H9 (cell line): ENCODE measurements at places on chromosomes 13 and 19. TPM values are rescaled to one million over a fixed set of nuclear protein-coding genes. Genes with fewer than 3 reads are reported as not detected.

DNA sequence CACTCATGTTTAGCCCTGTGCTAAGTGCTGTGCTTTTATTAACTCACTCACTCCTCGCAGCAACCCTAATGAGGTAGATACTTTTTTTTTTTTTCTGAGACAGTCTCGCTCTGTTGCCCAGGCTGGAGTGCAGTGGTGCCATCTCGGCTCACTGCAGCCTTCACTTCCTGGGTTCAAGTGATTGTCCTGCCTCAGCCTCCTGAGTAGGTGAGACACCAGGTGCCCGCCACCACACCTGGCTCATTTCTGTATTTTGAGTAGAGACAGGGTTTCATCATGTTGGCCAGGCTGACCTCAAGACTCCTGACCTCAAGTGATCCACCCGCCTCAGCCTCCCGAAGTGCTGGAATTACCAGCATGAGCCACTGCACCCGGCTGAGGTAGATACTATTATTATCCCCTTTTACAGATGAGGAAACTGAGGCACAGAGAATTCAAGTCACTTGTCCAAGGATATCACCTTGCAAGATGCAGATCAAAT, 2.5 kb downstream of the ITPKC start:
- no peak overlapping the region for H3K27ac ChIP-seq
- no peak for DNase-seq
- no peaks in the 10 kb centered on the region; the same call in 1 of the 2 replicates for H3K4me1 ChIP-seq
- peak overlapping the region; percentile 93 for H3K4me3 ChIP-seq

The ALOX5AP gene
- total RNA-seq, result not detected in 2 replicates

DNA sequence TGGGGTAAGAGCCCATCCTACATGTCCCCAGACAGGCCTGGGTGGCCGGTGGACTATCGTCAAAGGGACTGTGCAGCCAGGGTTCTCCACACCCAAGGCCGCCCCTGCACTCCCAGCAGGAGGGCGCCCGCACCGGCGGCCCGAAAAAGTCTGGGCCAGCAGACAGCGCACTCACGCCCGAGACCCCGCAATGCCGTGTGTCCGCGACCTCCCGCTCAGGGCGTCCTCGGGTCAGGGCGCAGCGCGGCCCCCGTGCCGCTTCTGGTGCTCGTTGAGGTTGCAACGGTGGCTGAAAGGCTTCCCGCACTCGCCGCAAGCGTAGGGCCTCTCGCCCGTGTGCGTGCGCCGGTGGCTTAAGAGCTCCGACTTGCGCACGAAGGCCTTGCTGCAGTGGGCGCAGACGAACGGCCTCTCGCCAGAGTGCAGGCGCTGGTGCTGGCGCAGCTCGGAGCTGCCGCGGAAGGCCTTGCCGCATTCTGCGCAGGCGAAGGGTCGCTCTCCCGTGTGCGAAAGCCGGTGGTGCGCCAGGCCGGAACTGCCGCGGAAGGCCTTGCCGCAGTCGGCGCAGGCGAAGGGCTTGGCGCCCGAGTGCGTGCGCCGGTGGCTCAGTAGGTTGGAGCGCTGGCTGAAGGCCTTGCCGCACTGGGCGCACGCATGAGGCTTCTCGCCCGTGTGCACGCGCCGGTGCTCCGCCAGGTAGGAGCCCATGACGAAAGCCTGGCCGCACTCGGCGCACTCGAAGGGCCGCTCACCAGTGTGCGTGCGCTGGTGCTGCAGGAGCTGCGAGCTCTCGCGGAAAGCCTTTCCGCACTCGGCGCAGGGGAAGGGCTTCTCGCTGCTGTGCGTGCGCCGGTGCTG, 2.8 kb upstream of the A1BG start:
- H3K4me1 ChIP-seq, result no peaks in the 10 kb centered on the region
- no peak for DNase-seq
- H3K27me3 ChIP-seq, result no peaks in the 10 kb centered on the region
- H3K36me3 ChIP-seq, result peaks cover 2% of the 10 kb centered on the region; the same call in 1 of the 3 replicates
- no peak overlapping the region for H3K27ac ChIP-seq
- H3K4me3 ChIP-seq, result no peak overlapping the region

The MADCAM1 gene
- 0.72 and 1.2 TPM in 2 replicates for total RNA-seq

The NDUFS7 gene
- total RNA-seq, result 83.7 and 83.9 TPM in 2 replicates

The UNC13A gene
- total RNA-seq, result 21.6 and 22.2 TPM in 2 replicates

The WDR87 gene
- total RNA-seq, result not detected in 2 replicates

The PCDH8 gene
- total RNA-seq, result 2.1 and 3.2 TPM in 2 replicates

- no peaks in the 10 kb centered on the region for H3K27me3 ChIP-seq
- peaks cover 2% of the 10 kb centered on the region; the same call in 1 of the 2 replicates for H3K4me1 ChIP-seq
- H3K4me3 ChIP-seq, result peak overlapping the region; percentile 35; the same call in 1 of the 3 replicates
- DNase-seq, result no peak
- H3K27ac ChIP-seq, result no peak overlapping the region
- peaks cover 52% of the 10 kb centered on the region for H3K36me3 ChIP-seq
Measured at GRCh38 chr19:45785781-45786532, 3.7 kb upstream of the DMPK start.

The ZNF490 gene
- total RNA-seq, result 9.7 and 10.1 TPM in 2 replicates

GRCh38 chr19:14412324-14412995, 6.7 kb downstream of the DDX39A start:
- H3K4me3 ChIP-seq, result no peak overlapping the region
- H3K4me1 ChIP-seq, result no peaks in the 10 kb centered on the region
- H3K36me3 ChIP-seq, result peaks cover 83% of the 10 kb centered on the region
- H3K27me3 ChIP-seq, result no peaks in the 10 kb centered on the region

GRCh38 chr19:51572908-51573307, 1.8 kb downstream of the ZNF175 start:
- DNase-seq, result no peak
- H3K36me3 ChIP-seq, result peaks cover 6% of the 10 kb centered on the region; the same call in 1 of the 3 replicates
- no peak overlapping the region for H3K27ac ChIP-seq
- no peaks in the 10 kb centered on the region for H3K27me3 ChIP-seq

GRCh38 chr19:45492627-45493470, 4.0 kb downstream of the RTN2 start:
- H3K27ac ChIP-seq, result no peak overlapping the region
- no peaks in the 10 kb centered on the region; the same call in 1 of the 2 replicates for H3K27me3 ChIP-seq
- H3K36me3 ChIP-seq, result peaks cover 14% of the 10 kb centered on the region

The ZNF497 gene
- 2.4 TPM in 2 replicates for total RNA-seq

The OVOL3 gene
- not detected in 2 replicates for total RNA-seq

DNA sequence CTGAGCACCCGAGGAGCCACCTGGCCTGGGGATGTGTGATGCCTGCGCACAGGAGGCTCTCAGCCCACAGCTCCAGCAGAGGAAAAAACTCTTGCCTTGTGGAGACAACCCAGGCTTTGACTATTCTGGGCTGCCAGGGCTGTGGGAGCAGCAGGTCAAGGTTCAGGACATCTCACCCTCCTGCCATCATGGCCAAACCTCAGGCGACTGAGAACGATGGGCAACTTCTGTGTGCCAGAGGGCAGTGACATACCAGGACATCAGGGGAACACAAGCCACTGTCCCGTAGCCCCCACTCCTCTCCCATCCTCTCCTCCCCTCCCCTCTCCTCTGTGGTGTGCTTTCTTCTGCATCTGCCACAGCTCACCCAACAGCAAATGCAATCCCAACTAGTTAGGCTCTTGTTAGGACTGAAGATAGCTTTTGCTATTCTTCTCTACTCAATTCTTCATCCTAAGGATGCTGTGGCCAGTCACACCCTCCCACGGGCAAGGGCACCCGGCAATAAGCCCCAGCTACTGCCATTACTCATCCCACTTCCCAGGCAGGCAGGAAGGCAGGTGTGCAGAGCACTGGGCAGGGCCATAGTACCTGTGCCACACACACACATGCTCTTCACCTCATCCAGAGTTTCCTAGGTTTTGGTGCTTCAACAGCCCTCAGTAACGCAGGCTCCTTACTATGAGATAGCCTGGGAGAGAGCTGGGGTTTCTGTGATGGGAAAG, 16.8 kb downstream of the ELL start:
- no peaks in the 10 kb centered on the region; the same call in 1 of the 2 replicates for H3K36me3 ChIP-seq
- DNase-seq, result no peak
- no peak overlapping the region for H3K27ac ChIP-seq
- no peaks in the 10 kb centered on the region for H3K27me3 ChIP-seq
- no peaks in the 10 kb centered on the region for H3K4me1 ChIP-seq
